ENCODE measurements at places on chromosomes 2 and 18.

- DNase-seq = no peak
Observed at GRCh38 chr2:231036131-231036530, 1.2 kb upstream of the C2orf72 start.

DNA sequence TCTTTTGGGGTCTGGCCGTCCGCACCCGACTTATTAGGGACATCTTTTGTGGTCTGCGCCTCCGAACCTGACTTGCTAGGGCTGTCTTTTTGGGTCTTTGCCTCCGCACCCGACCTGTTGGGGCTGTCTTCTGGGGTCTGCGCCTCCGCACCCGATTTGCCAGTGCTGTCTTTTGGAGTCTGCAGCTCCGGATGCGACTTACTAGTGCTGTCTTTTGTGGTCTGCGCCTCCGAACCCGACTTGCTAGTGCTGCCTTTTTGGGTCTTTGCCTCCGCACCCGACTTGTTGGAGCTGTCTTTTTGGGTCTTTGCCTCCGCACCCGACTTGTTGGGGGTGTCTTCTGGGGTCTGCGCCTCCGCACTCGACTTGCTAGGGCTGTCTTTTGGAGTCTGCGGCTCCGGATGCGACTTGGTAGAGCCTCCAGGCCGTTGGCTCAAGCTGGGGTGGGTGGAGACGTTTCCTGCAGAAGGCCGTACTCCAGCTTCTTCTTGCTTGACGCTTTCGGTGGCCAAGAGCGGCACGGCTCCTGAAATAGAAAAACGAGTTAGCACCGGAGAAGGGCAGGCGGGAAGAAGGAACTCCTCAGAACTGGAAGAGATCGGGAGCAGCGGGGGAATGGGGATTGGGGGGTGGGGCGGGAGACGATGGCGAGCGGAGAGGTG, 498 bp downstream of the TGOLN2 start:
- no peak for DNase-seq

DNA sequence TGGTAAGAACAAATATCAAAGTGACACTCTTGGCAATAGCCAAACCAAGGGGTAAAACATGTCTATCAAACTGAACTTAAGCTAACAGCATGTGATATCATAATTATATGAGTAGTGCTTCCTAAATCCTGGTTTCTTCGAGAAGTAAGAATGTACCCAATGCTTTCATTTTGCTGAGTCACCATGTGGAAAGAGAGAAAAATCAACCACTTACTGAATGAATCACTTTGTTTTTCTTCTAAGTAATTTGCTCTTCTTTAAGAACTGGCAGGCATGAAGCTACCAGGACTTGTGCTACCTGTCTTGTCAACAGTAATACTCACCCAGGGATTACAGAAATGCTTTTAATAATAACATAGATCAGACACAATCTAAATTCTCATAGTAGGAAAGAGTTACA, 19.0 kb upstream of the DUSP19 start:
- no peak for DNase-seq

GRCh38 chr2:161416708-161417437, 776 bp downstream of the TBR1 start:
- no peak for DNase-seq

DNA sequence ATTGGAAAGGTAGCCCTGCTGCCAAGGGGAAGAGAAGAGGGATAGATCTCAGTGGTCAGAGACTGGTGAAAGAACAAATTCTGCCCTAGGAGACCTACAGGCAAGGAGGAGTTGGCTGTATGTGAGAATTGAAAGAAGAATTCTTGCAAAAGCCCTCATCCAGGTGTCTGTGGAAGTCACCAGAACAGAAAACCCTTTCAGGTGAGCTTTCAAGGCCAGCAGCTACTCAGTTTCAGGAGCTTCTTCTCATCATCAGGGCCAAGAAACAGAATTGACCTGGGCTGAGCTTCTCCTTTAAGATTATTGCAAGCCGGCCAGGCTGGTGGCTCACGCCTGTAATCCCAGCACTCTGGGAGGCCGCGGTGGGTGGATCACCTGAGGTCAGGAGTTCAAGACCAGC, 110.2 kb downstream of the CDK15 start:
- no peak for DNase-seq

DNA sequence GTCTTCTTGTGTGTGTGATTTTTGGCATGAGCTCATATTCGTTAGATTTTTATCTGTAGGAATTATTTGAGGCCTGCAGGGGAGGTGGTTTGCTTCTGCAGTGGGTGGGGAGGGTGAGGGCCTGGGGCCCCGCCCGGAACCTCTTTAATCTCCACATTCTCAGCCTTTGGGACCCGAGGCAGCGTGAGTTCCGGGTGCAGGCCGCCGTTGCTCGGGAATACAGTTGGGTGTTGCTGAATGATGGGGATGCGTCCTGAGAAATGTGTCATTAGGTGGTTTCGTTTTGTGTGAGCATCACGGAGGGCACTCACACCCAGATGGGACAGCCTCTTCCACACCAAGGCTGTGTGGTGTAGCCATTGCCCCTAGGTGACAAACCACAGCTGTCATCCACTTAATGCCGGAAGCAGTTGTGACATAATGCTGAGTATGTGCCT, 13.7 kb upstream of the GAL3ST2 start:
- no peak for DNase-seq

GRCh38 chr2:168729455-168729854, 73.0 kb upstream of the NOSTRIN start:
- no peak for DNase-seq

GRCh38 chr2:158102446-158102845, 770 bp downstream of the UPP2 start:
- no peak for DNase-seq

DNA sequence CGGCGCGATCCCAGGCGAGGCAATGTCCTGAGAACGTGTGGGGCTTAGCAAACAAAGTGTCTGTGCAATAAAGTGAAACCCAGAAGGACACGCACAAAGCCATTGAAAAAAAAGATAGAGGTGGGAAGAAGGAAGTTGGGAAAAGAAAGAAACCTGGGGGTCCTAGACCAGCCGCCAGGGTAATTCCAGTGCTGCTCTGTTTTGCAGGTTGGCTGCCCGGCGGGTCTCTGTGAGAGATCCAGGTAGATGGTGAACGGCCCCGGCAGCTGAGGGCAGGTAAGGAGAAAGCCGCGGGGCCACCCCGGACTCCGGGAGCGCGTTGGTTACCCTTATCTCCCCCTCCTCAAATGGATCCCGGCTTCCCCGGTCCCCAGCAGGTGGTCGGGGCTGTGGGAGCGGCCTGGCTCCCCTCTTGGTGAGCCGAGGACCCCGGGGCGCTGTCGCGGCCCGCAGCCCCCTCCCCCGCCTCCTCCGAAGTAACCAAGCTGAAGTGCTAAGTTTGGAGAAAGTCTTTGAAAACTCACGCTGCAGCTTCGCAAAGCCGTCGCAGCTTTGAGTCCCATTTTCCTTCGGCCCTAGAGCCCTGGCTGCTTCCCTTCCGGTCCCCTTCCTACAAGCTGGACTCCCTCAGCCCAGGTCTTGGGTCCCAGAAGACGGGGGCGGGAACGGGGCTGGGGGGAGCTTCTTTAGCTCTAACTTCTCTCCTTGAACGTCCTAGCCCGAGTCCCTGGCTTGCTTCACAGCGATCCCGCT, 588 bp downstream of the OTX1 start:
- DNase-seq = no peak

DNA sequence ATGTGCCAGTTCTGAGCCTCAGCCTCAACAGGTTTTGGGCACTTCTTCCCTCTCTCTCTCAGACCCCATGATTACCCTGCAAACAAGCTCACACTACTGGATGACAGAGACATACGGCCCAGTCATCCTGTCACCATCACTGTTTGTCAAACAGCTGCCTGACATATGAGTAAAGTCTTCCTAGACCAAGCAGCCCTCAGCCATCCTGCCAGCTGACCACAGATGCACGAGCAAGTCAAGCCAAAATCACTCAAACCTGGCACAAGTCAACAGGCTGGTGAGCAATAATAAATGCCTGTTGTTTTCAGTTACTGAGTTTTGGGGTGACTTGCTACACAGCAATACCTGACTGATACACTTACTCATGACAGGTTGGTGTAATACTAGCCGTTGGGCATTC, 75.5 kb upstream of the KLF7 start:
- DNase-seq = no peak

- no peak for DNase-seq
Observed at GRCh38 chr2:44836916-44837315, 104.6 kb upstream of the SIX3 start.

GRCh38 chr2:104050656-104051242, 803.2 kb upstream of the POU3F3 start:
- DNase-seq = no peak

DNA sequence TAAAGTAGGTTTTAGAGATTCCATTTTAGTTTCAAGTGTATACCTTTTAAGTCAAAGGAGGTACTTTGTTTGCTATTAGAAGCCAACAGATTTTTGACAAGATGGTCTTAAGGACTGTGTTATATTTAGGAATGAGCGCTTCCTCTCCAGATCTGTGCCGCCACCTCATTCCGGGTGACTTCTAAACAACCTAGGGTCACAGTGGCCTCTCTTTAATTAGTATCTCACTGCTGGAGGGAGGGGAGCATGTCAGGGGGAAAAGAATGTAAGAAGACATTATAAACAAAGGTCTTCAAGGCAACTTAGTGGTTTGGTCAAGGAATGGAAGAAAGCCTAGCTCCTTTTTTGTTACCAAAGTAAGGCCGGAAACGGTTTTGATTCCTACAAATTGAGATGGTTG, 67.0 kb downstream of the RBMS1 start:
- no peak for DNase-seq

- no peak for DNase-seq
Observed at GRCh38 chr2:99397266-99397920, 60.2 kb downstream of the EIF5B start.

DNA sequence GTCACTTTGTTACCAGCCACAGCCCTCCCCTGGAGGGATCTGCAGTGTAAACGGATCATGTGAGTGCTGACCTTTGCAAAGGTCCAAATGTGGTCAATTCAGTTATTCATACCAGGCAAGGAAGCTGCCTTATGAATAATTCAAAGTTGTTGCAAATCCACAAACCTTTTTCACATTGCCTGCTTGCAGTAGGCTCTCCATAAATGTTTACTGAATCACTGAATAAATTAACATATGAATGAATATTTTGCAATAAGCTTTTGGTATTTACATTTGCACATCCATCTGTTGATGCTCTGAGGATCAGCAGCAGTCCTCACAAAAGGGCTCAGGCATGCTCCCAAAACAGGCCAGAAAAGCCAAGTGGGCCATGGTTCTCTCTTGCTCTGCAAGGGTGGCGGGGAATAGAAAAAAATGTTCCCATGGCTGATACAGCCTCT, 156.8 kb downstream of the VAPA start:
- DNase-seq = no peak

GRCh38 chr2:226115832-226116200, 683.8 kb downstream of the IRS1 start:
- no peak for DNase-seq

DNA sequence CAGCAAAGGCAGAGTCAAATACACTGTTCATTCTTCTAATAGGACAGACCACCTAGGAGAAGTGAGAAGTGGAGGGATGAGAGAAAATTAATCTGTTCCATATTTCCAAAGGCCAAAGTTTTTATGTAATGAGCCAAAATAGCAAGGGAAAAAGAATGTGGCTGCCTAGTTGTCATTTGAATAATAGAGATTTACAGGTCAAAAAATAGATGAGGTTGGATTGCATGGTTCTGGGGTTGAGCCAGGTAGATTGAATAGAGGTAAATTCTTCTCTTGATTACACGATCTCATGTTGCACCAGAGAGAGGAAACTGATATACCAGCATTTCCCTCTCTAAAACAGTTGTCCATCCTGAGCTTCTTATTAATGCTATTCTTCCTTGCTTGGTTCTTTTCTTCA, 325.8 kb downstream of the CCDC178 start:
- DNase-seq = no peak

DNA sequence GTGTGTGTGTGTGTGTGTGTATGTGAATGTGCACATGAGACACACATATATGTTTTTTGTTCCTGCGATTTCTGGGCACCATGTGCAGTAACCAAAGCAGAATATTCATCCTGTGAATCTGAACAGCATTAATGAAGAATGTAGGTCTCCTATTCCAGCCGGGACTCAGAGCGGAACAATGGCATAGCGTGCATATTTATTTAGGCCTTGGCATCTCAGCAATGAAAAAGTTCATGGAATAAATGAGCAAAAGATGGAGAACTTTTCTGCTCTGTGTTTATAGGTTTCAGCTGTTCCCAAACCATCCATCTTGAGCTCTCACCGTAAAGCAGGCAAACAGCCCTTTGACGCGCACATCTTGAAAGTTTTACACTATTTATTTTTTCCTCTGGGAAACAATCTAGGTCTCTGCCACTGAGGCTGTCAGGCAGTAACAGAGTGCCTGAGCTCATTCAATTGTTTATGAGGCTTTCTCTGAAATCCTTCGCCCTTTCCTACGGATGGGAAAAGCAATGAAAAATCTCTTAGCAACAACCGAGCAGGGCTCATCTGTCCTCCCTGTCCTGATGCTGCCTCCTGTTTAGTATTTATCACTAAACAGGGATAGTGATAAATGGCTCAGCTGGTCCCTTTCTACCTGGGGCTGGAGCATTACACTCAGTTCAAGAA, 146.2 kb upstream of the MSH6 start:
- DNase-seq = no peak

GRCh38 chr2:153105829-153106578, 372.6 kb downstream of the RPRM start:
- DNase-seq = no peak

DNA sequence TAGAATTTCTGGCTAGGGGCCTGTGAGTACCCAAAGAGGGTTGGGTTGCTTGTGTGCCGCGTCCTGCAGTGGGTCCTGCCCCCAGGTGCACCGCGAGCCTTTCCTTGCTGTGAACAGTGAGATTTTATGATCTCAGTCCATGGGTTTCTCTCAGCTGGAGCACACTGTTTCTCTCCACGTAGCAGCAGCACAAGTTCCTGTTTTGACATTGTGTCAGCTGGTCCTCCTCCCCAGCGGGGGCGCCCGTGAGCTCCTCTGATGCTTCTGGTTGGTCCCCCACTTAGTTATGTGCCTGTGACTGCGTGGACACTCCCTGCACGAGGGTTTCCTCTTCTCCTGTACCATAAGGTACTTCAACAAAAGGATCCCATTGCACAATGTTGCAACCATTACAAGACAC, 29.8 kb downstream of the TSHZ1 start:
- no peak for DNase-seq

DNA sequence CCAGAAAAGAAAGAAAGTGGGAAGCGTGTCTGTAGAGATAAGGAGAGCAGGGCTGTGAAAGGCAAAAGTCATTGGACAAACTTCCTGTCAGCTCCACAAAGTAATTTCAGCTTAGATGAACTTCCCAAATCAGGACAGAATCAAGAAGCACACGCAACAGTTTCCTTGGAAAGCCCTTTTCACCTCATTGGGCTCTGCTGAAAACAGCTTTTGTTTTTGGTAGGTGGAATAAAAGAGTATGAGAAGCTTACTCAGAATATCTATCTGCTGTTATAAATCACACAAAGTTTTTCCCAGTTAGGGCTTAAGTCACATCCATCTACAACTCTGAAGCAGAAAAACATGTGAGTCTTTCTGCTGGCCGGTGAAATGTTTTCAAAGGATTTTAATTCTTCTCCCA, 42.4 kb upstream of the EFEMP1 start:
- no peak for DNase-seq

GRCh38 chr2:11869391-11869991, 123.1 kb downstream of the LPIN1 start:
- no peak for DNase-seq

GRCh38 chr2:104888489-104889258, 34.8 kb downstream of the POU3F3 start:
- DNase-seq = no peak

Measured in esophagus squamous epithelium (tissue), 5 donors.